ENCODE measurements at places on chromosomes 1 and 21.

GRCh38 chr1:43509007-43509739, 21.5 kb upstream of the PTPRF start:
- DNase-seq: no peak

DNA sequence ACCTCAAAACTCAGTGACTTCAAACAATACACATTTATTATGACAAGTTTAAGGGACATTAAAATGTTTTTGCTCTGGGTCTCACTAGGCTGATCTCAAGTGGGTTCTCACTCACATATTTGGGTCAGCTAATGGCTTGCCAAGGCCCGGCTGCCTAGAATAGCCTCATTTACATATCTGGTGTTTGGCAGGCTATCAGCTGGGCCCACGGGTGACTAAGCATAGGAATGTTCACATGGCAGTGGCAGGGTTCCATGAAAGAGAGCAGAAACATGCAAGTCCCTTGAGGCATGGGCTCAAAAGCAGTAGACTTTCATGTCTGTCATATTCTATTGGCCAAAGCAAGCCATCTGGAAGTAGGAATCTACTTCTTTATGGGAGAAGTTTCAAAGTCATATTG, 492.6 kb downstream of the KCNT2 start:
- no peak for DNase-seq

GRCh38 chr21:36433059-36433709, 46.7 kb downstream of the CLDN14 start:
- DNase-seq: no peak

- no peak for DNase-seq
Measured at GRCh38 chr1:53324728-53325297, 3.1 kb downstream of the LRP8 start.

DNA sequence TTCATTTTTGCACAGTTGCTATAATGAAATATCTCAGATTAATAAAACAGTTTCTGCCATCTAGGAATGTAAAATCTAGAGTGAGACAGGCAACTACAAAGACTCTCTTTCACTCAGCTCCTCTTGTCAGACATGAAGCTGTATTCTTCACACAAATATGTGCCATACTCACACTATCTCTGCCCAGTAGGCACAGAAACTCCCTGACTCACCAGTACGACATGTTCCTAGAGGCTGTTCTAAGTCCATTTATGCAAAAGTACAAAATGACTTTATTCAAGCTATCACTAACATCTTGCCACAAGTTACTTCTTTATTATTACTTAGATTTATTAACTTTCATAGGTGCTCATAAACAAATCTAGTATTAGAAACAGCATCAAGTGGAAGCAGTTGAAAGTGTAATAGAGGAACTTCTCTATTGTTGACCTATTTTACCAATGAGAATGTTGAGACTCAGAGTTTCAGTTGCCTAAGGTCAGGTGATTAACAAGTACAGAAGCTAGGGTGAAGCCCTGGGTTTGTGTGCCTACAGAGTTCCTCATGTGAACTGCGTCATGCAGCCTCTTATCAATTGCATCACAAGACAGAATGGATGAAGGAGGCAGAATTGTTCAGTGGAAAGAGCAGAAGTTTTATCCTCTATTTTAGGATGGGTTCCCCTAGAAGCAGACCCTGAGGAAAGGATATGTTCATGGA, 98.9 kb downstream of the RGS2 start:
- no peak for DNase-seq

- DNase-seq: no peak
Measured at GRCh38 chr1:110272045-110272444, 61.9 kb downstream of the KCNC4 start.

DNA sequence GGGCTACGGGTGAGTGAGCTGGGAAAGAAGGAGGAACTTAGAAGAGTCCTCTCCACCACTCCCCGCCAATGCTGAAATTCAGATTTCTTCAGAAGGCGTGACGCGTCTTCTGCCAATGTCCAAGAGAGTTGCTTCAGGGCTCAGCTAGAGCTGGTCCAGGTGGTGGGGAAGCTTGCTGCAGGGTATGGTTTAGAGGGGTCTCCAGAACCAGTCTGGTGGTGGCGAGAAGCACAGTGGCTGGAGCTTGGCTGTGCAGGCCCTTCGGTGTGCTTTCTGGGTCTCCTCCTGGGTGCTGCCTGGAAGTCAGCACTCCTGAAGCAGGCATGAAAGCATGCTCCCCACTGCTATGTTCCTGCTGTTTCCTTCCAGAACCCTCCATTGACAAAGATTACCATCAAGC, 387.2 kb downstream of the PTPRU start:
- DNase-seq: no peak

DNA sequence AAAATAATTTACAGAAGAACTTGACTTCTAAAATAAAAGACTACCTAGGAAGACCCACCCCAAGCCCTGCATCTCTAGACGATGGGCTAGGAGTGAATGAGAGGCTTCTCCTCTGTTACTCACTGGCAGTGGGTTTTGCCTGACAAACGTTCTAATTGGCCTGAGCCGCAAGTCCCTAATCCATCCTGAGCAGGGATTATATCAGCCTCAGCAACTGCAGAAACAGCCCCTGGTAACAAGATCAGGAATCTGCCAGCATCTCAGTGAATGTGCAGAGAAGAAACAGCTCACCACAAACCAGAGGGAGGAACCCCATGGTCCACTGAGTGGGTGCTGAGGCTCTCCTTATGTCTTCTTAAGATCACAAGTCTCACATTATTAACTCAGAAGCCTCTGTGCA, 240.6 kb downstream of the BRINP2 start:
- DNase-seq: no peak

- no peak for DNase-seq
Measured at GRCh38 chr1:50346621-50347020, 76.6 kb downstream of the DMRTA2 start.

DNA sequence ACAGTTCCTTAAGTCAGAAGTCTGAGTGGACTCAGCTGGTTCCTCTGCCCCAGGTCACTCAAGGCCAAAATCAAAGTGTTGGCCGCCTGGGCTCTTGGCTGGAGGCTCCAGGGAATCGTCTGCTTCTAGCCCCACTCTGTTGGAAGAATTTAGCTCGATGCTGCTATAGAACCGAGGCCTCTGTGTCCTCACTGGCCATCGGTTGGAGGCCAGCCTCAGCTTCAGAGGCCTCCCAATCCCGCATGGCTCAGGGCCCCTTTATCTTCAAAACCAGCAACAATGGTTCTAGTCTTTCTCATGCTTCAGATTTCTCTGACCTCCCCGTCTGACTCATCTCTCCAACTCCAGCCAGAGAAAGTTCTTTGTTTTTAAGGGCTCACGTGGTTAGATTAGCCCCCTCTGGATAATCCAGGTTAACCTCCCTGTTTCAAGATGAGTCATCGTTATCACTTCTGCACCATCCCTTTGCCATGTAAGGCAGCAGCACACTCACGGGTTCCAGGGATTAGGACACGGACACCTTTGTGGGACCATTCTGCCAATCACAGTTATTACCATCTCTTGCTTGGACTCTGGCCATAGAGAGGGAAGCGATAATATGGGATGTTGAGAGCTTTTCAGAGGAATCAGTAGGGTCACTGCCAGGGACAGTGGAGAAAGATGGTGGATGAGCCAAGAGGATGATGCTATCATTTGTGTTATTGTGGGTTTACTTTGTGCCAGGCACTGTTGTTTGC, 13.6 kb downstream of the FHAD1 start:
- no peak for DNase-seq

DNA sequence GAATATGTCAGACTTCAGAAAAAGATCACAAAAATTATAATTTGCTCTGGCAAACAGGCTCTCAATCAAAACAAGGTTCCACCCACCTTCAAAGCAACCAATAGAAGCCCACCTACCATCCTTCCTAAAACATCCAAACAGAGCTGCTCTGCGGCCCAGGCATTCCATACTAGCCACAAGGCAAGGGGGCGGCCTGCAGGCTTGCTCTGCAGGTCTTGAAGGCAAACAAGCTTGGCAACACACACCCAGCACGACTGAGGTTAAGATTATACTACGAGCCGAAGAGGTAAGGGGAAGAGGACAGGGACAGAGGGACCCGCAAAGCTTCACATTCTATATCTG, 207.3 kb downstream of the SLC45A1 start:
- DNase-seq: no peak

- DNase-seq: no peak
Measured at GRCh38 chr1:38815903-38816627, 43.5 kb downstream of the RRAGC start.

- DNase-seq: no peak
Measured at GRCh38 chr21:36379251-36379650, 5.9 kb upstream of the CHAF1B start.

GRCh38 chr21:46639489-46640386, 4.3 kb downstream of the PRMT2 start:
- no peak for DNase-seq

DNA sequence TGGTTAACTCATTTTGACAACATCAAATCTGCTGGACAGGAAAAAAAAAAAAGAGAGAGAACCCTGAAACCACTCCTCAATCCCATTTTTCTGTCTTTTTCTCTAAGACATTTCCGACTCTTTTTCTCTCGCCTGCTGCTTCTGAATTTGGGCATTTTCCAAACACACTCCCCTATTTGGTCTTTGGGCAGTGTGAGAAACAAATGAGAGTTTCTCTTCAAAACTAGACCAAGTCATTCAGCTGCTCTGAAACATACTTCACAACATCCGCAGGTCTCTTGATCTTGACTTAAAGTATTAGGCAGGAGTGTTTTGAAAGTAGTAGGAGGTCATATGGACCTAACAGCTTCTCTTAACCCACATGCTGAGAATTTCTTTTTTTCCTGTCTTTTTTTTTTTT, 364.8 kb upstream of the ESRRG start:
- no peak for DNase-seq

- DNase-seq: peak; percentile 27
Measured at GRCh38 chr1:231460614-231461013, 38.5 kb upstream of the EGLN1 start.

DNA sequence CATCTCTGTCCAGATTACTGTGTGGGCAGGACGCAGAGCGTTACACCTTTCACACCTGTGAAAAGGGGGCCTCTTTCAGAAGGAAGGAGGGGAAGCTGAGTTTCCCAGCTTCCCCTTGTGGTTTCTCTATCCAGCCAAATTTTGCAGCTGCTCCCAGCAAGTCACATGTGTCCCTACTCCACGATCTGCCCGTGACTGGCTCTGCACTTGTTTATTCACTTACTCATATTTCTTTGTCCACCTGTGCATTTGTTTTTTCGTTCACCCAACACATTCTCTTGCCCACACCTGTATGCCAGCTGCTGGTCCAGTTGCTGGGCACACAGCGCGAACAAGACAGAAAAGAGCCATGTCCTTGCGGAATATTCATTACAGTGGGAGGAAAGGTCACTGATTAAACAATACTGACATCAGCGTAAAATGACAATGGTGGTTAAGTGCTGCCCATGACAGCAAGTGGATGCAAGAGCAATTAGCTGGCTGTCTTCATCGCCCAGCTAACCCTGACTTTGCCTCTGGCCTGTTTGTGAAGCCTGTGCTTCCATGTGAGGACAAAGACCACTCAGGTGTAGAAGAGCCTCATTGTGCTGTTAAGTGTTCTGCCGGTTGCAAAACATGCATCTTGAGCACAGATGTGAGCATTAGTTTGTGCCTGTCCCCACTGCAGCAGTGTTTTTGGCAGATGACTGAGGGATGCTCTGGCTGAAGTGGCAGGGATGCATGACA, 28.6 kb upstream of the NEK2 start:
- DNase-seq: no peak

DNA sequence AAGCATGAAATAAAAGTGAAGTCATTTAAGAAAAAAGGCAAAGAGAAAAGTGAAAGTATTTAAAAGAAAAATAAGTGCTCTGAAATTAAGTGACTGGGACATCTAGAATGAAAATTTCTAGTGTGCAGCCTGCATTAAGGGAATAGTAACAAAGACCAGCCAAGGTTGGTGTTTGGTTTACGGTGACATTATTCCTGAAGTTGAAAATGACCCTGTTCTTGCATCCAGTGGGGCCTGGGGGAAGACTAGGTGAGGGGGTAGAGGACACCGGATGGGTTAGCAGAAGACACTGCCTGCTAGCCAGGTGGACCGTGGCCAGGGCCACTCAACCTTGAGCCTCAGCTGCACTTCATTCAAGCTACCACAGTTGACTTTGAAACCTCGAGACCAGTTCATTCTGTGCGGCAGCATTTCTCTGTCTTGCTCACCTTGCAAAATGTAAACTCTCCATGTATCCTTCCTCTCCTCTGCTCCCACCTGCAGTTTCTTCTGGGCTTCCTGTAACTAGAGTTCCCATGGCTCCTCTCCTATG, 14.3 kb upstream of the KCNK1 start:
- DNase-seq: no peak

GRCh38 chr1:147534386-147534785, 6.9 kb upstream of the BCL9 start:
- no peak for DNase-seq

DNA sequence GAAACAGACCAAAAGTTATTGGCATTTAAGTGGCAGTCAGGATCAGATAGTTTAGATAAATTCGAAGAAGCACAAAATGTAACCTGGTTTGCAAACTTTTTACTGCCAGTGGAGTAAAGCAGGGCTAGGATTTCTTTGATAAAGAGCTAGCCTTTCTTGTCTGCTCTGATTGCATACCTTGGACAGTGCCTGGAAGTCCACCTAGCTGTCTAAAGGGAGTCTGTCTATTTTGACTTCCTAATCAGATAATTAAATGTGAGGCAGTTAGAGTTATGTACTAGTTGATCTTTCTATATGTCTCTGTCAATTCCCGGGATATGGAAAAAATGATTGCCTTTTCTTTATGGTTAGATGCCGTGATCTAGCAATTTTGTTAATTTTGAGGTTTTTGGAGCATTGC, 4.1 kb downstream of the GPSM2 start:
- no peak for DNase-seq

GRCh38 chr1:156608981-156609380, 7.7 kb upstream of the GPATCH4 start:
- DNase-seq: peak; percentile 40

- DNase-seq: no peak
Measured at GRCh38 chr1:30911059-30911954, 2.7 kb upstream of the SDC3 start.

DNA sequence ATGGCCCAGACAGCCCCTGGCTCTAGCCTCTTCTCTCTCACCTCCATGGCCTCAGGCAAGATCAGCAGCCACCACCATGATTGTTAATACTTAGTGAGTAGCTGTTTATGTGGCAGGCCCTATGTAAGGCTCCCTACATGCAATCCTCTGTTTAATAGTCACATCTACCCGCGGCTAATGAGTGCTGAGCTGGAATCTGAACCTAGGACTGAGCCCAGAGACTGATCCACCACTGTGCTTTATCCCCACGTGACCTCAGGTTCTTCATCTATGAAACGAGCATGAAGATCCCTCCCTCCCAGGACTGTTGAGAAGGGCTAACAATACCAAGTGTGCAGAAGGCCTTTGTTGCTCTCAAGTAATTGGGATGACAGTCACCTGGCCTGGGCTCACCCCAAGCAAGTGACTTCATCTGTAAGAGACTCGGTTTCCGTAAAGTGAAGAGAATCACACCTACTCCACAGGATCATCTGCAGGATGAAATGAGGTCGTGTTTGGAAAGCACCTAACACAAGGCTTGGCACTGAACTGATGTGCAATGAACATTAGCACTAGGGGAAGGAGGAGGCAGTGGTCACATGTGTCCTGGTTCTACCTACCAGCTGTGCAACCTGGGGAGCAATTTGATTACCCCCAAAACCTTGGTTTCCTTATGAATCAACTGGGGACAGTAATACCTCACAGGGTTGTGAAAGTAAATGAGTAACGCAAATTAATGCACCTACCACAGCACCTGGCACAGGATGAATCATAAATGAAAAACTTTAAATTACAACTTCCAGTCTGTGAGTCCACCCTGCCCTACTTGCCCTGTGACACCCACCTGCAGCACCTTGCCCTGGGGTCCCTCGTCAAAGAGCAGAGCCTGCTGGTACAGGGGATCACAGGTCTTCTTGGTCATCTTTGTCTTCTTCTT, 37.2 kb downstream of the RIMS3 start:
- no peak for DNase-seq

- DNase-seq: no peak
Measured at GRCh38 chr1:41382480-41383090, 21.4 kb downstream of the FOXO6 start.

All from stimulated activated CD8-positive, alpha-beta memory T cell treated with anti-CD3 and anti-CD28 coated beads, Interleukin-2, amount 100 ng/mL, for 1 hour (primary cell).